ENCODE measurements at places on chromosomes 6 and 20. TPM values are rescaled to one million over a fixed set of nuclear protein-coding genes. Genes with fewer than 3 reads are reported as not detected.

- H3K4me1 ChIP-seq: peaks cover 14% of the 10 kb centered on the region
- H3K27me3 ChIP-seq: peaks cover 27% of the 10 kb centered on the region
- no peaks in the 10 kb centered on the region for H3K36me3 ChIP-seq
Measured at GRCh38 chr20:24472426-24472825, 3.0 kb downstream of the SYNDIG1 start.

DNA sequence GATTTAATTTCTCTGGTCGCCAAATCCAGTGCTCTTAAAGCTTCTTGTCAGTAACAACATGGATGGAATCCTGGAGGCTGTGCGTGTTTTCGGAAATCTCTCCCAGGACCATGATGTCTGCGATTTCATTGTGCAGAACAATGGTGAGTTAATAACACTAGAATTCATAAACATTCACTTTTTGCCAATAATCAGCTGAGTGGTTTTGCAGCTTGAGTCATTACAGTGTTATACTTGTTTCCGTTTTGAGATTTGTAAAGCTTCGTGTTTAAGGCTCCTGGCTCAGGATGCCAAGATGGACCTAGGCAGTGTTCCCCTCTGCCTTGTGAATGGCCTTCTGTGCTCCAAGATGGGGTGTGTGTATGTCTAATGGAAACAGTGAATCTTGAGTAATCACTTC is 113.8 kb downstream of the ARMC2 start:
- no peak for DNase-seq
- H3K27me3 ChIP-seq: no peaks in the 10 kb centered on the region
- peaks cover 21% of the 10 kb centered on the region for H3K4me1 ChIP-seq
- H3K27ac ChIP-seq: no peak overlapping the region
- H3K36me3 ChIP-seq: no peaks in the 10 kb centered on the region

GRCh38 chr20:64154590-64155257 is 9.5 kb upstream of the MYT1 start:
- no peak for DNase-seq
- H3K36me3 ChIP-seq: no peaks in the 10 kb centered on the region
- H3K4me3 ChIP-seq: no peak overlapping the region
- H3K4me1 ChIP-seq: no peaks in the 10 kb centered on the region
- peaks cover 9% of the 10 kb centered on the region for H3K27me3 ChIP-seq
- H3K27ac ChIP-seq: no peak overlapping the region

GRCh38 chr6:170597278-170597677 is 12.8 kb upstream of the PDCD2 start:
- DNase-seq: no peak
- H3K36me3 ChIP-seq: no peaks in the 10 kb centered on the region
- no peak overlapping the region for H3K4me3 ChIP-seq
- peaks cover 3% of the 10 kb centered on the region for H3K27me3 ChIP-seq
- no peak overlapping the region for H3K27ac ChIP-seq
- H3K4me1 ChIP-seq: no peaks in the 10 kb centered on the region

DNA sequence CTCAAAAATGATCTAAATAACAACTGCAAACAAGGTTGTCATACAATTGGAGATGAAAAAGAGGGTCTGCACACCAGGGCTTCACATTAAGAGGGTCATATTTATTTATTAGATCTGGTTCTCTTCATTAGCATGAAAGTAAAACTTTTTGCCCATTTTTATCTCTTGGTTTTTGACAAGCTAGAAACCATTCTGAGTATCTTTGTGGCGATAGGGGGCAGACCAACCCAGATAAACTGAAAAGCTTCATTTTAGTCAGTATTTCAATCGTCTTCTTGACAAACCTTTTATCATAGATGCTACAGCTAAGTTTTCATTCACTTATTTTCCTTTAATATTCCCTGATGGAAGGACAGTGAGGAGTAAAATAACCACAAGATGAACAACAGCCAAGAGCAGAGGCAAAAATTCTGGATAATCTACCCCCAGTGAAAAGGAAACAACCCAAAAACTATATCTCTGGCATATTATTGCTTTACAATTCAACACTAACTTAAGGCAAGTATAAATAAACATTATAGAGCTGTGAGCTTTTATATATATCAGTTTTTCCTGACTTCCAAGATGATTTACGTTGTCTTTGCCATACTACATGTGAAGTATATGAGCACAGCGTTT is 45.2 kb downstream of the THEMIS start:
- DNase-seq: peak; percentile 74
- no peak overlapping the region for H3K27ac ChIP-seq
- H3K36me3 ChIP-seq: peaks cover 32% of the 10 kb centered on the region
- H3K4me3 ChIP-seq: no peak overlapping the region

DNA sequence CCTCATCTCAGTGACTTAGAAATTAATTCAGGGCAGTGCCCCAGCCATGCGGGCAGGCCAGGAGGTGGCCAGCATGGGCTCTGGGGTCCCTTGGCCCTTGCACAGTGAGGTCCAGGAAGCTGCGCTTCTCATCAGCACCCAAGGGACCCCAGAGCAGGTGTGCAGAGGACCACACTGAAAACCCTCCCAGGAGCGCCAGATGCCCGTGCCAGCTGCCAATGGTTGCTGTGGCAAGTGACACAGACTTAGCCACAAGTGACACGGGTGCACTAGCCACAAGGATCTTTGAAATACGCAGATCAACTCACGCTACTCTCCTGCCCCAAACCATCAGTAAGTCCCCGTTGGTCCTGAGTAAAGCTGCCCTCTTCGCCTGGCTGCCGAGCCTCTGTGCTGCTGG is 88.1 kb downstream of the ERMARD start:
- no peak for DNase-seq
- H3K4me1 ChIP-seq: no peaks in the 10 kb centered on the region
- H3K36me3 ChIP-seq: no peaks in the 10 kb centered on the region
- H3K4me3 ChIP-seq: no peak overlapping the region
- H3K27ac ChIP-seq: no peak overlapping the region

DNA sequence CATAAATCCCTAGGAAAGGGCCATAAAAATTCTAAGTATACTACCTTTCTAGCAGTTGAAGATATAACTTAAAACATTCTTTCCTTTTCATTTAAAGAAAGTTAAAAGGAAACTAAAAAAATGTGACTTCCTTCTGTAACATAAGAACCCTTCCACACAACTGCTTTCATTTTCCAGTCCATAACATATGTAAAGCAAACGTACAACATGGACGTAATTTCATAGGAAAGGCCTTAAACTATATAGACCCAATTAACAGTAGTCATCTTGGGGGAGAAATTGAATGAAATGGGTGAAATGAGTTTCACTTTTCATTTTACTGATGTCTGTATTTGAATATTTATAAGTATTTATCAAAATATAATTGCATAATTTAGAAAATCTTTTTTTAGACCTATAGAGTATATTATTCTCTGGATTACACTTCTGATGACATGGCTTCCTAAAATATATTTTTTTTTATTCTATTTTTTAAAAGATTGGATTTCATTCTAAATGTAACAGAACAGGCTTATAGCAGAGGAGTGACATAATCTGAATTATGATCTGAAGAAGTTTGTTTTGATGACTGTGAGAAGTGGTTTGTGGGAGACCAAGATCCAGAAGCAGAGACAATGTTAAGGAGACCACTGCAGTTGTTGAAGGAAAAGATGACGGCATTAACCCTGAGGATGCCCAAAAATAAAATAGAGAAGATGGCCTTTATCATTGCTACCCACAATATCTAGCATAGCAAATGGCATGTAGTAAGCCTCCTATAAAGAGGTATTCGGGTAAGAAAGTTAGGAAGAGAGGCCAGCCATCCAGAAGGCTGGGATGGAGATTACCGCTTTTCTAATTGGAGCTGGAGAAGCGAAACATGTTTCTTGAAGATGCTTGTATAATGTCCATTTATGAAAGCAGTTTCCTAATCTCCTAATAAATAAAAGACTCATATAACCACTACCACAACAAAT is 260.4 kb downstream of the PTPRK start:
- H3K27ac ChIP-seq: no peak overlapping the region
- H3K36me3 ChIP-seq: no peaks in the 10 kb centered on the region
- H3K27me3 ChIP-seq: no peaks in the 10 kb centered on the region
- H3K4me3 ChIP-seq: peak overlapping the region; percentile 35

GRCh38 chr6:109834131-109834530 is 143.0 kb downstream of the FIG4 start:
- no peak for DNase-seq
- no peak overlapping the region for H3K27ac ChIP-seq
- no peak overlapping the region for H3K4me3 ChIP-seq
- H3K36me3 ChIP-seq: no peaks in the 10 kb centered on the region

DNA sequence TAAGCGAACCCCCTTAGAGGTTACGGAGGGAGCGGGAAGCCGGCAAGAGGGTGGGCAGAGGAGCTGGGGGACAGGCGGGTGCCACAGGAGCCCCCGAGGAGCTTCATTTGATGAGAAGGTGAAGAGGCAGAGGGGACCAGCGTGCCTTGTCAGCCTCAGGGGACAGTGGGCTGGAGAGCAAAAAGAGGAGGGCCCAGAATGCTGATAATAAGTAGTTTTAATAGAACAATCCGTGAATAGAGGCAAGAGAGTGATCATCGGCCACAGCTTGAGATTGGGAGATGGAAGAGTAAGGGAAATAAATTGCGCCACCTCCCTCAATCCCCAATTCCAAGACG is 1.3 kb downstream of the COL19A1 start:
- H3K4me1 ChIP-seq: peaks cover 13% of the 10 kb centered on the region
- no peaks in the 10 kb centered on the region for H3K27me3 ChIP-seq
- no peak for DNase-seq
- H3K4me3 ChIP-seq: peak overlapping the region; percentile 61
- H3K36me3 ChIP-seq: no peaks in the 10 kb centered on the region

DNA sequence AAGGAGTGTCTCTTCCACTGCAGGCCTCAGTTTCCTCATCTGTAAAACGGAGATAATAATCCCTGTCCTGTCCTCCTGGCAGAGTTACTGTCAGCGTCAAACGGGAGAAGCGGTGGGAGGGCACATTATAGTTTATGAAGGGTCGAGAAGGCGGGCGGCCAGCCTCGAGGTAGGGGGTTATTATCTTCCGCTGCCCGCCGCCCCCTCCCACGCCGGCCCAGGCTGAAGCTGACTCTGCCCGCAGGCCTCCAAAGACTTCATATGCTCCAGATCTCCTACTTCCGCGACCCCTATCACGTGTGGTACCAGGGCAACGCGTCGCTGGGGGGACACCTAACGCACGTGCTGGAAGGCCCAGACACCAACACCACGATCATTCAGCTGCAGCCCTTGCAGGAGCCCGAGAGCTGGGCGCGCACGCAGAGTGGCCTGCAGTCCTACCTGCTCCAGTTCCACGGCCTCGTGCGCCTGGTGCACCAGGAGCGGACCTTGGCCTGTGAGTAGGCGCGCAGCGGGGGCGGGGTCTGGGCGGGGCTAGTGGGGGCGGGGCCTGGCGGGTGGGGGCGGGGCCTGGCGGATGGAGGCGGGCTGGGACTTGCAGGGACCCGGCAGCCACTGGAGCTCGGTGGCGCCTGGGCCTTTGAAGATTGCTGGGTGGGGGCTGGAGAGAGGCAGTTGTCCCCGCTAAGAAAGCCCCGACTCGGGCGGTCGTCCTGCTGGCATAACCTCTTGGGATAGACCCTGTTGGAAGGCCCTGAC is 2.8 kb downstream of the PROCR start:
- no peak for DNase-seq
- H3K36me3 ChIP-seq: no peaks in the 10 kb centered on the region
- H3K4me1 ChIP-seq: peaks cover 12% of the 10 kb centered on the region
- H3K27me3 ChIP-seq: no peaks in the 10 kb centered on the region
- H3K4me3 ChIP-seq: no peak overlapping the region

DNA sequence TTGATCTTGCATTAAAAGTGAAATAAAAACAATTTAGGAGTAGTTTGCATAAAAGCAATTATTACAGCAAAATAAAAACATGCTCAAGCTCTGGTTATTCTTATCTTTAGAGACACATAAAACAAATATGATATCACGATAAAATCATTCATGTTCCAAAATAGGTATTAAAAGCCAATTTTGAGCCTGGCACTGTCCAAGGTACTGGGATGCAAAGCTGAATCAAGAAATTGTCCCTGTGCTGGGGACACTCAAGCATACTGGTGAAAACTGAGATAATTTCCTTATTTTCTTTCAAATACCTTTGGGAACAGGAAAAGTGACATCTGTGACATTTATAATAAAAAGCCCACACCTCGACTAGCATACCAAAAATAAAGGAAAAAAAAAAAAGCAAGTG is 931 bp upstream of the MTCL3 start:
- no peak overlapping the region for H3K4me3 ChIP-seq
- peaks cover 26% of the 10 kb centered on the region for H3K4me1 ChIP-seq
- H3K36me3 ChIP-seq: no peaks in the 10 kb centered on the region

The FNDC1 gene
- total RNA-seq: not detected

DNA sequence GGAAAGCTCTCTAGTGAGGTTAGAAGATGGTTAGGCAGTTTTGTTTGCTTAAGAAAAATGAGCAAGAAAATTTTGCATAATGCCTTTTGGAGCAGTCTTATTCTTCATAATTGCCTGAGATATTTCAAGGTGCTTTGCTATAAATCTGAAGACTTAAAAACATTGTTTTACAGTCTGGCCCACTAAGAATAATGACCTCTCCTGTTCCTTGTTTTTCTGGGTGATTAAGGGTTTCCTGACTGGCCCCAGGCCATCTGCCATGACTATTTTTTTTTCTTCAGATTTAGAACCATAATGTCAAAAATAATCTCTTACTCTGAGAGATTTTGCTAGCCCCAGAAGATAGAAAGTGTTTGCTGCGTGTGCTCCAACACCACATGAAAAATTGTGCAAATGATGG is 72.3 kb upstream of the CENPW start:
- DNase-seq: no peak
- H3K4me1 ChIP-seq: no peaks in the 10 kb centered on the region

DNA sequence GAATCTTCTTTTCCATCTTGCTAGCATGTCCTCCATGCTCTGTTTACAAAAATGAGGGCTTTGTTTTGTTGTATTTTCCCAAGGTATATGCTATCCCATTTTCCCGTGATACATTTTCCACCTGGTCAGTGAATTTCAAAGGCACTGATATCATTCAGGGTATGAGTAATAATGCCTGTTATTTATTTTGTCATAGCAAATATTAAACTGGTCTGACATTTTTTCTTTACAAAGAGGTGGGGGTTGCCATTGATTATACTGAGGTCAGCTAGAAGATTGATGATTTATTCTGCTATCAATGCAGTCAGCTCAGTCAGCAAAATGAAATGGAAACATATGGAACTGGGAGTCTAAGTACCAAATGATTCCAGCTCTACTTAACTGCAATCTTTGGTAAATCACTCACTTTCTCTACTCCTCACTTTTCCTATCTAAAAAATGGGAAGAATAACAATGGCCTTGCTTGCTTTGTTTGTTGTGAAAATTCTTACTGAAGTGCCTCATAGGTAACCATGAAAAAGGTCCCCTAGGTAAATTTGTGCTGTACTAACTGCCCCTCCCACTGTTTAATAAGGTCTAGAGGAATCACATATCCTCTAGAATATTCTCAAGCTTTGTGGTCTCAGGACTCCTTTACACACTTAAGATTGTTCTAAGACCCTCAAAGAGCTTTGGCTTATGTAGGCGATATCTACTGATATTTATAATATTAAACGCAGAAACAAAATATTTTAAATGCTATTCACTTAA is 64.0 kb downstream of the ARHGAP18 start:
- no peak overlapping the region for H3K27ac ChIP-seq
- H3K4me1 ChIP-seq: no peaks in the 10 kb centered on the region
- no peaks in the 10 kb centered on the region for H3K27me3 ChIP-seq
- no peak for DNase-seq
- no peak overlapping the region for H3K4me3 ChIP-seq
